ENCODE measurements at places on chromosomes 1 and 21. TPM values are rescaled to one million over a fixed set of nuclear protein-coding genes. Genes with fewer than 3 reads are reported as not detected.

The HHIPL2 gene
- 0.62 TPM for total RNA-seq

The KAZN gene
- 40.6 TPM for total RNA-seq

The APOBEC4 gene
- total RNA-seq, result not detected

The C1orf116 gene
- total RNA-seq, result 45.7 TPM

The KRTAP13-2 gene
- not detected for total RNA-seq

The MFSD2A gene
- total RNA-seq, result 28.5 TPM

All from ureter (tissue), 1 donor.